H9 (cell line): ENCODE measurements at places on chromosomes 3 and 15.
A peak's percentile ranks its signal among the peaks of the same experiment; 100 is the strongest.

GRCh38 chr15:75204340-75205063 lies 2.8 kb downstream of the C15orf39 start:
- DNase-seq: peak; percentile 97

- DNase-seq: no peak
Observed at GRCh38 chr3:30613133-30613825, 6.9 kb downstream of the TGFBR2 start.

GRCh38 chr3:121834157-121834670 lies 646 bp downstream of the IQCB1 start:
- DNase-seq: no peak

- DNase-seq: no peak
Observed at GRCh38 chr3:9278498-9278897, 29.1 kb upstream of the SRGAP3 start.

GRCh38 chr3:142706321-142707127 lies 17.3 kb upstream of the TRPC1 start:
- no peak for DNase-seq

DNA sequence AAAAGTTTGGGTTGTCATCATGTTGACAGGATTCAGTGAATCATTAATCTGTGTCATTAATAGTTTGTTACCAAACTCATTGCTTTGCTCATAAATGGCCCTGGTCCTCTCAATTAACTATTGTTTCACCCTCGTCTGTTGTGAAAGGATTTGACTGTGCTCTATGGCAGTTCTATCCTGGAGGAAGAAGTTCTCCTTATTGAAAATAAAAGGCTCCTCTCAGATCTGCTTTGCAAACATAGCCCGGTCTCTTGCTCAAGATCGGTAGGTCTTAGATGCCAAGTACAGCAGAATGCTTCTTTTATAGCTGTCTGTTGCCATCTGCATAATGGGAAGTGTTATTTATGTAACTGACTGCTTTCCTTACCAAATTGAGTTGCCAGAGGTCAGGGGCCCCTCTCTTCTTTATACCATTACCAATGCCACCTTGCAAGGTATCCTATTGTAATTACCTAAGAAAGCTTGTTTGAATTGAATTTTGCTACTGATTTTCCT lies 146.5 kb downstream of the EBLN2 start:
- DNase-seq: no peak

DNA sequence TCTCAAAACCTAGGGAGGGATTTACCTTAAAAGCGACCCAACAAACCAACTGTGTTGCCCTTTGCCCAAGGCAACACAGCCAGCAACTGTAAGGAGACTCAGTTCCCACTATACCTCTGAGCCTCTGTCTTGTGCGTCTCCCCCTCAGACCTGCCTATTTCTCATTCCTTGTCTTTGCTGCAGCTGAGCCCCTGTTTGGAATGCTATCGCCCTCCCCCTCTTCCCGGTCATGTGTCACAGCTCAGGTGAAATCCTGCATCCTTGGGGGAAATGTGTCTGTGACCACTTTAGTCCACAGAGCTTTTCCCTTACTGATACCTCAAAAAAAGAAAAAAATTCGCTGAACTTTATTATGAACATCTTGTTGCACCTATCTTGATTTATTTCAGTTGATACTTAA lies 52.0 kb upstream of the LRIG1 start:
- peak; percentile 52 for DNase-seq

- DNase-seq: no peak
Observed at GRCh38 chr3:21028412-21028811, 722.6 kb downstream of the ZNF385D start.

DNA sequence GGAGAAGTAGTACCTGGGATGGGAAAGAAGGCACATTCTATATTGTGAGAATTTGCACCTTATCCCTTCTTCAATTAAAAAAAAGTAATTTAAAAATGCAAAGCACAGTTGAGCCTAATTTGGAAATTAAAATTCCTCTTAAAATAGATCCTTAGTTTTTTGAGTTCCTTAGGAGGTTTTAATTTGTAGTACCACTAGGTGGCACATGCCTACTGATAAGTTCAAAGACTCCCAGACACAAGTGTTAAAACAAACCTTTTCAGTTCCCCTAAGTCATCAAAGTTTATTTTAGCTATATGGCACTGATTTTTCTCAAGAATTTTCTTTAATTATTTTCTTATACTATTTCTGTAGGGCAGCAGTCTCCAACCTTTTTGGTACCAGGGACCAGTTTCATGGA lies 127.6 kb upstream of the AZI2 start:
- no peak for DNase-seq
